Stimulated activated naive CD4-positive, alpha-beta T cell treated with Interleukin-2 at 50 U/mL for 16 hours (primary cell): ENCODE measurements at places on chromosomes 5 and 9.
A peak's percentile ranks its signal among the peaks of the same experiment; 100 is the strongest.

DNA sequence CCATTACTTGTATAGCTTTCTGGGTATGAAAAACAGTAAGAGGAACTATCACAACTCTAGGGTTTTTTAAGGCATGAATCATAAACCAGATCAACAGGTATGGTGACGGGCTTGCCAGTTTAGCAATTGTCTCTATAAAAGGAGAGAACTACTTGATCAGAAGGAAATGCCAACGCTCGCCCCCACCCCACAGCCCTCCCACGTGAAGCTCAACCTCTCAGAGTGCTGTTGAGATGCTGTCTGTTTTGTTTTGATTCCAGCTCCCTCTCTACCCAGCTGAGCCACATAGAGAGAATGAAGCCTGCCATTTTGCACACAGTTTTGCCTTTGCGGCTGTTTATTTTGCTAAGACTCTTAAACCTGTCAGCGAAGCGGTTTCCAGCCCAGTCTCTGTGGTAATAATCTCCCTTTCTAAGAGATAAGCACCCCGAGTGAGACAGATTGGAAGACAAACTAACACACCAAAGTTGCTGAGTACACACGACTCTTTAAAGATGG, 257.9 kb upstream of the ANKRD55 start:
- DNase-seq, result peak; percentile 9

- DNase-seq, result no peak
Measured at GRCh38 chr5:132030610-132031009, 19.2 kb upstream of the ACSL6 start.

DNA sequence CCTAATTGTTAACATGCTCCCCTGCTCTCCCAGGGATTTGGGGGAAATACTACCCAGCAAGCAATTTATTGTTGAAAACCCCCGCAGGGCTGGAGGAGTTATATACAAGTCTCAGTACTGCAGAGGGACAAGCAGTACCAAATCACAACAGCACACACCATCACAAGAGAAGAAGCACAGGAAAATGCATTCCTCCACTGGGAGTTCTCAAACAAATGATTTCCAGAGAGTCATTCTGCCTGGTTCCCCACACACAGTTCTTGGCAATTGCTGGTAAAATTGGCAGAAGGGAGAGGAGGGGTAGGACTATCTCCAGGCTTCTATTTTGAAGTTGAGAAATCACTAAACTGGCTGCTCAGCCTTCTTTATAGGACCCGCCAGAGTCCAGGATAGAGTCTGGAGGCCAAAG, 16.8 kb downstream of the SIL1 start:
- no peak for DNase-seq

DNA sequence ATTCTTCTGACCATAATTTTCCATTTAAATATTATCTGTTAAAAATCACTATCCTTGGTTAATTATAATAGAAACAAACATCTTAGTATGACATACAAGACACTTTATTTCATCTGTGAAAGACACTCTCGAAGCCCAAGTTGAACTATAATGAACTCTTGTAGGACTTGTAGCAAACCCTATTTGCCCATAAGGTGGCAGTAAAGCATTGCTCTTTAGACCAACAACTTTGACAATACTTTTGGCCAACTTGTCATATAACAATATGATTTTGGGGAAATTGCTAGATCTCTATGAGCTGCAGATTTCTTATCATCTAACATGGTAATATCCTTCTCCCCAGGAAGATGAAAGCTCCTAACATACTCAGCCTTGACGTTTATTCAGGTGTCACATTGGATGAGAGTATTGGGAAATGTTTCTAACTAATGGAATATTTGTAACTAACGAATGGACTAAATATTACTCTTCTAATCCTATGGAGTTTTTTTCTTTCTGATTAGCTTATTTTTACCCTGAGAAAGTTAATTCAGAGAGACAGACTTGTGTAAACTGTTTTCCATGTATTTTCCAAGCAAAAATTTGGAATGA, 11.0 kb downstream of the SPINK14 start:
- no peak for DNase-seq

DNA sequence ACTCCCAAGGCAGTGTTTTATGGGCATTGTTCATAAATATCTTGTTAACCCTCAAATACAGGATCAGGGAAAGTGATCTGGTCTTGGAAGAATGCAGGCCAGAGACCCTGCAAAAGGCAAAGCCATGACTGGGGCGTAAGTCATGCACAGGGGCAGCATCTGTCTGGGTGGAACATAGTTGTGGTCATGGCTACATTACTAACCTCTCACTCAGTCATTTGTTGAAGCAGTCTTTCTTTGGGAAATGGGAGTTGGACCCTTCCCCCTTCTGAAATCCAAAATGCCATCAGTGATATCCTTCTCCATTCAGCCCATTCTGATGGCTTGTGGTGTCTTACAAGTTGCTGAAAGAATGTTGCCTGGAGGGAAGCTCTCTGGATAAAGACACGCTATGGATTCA, 68.1 kb downstream of the GDNF start:
- DNase-seq, result no peak

DNA sequence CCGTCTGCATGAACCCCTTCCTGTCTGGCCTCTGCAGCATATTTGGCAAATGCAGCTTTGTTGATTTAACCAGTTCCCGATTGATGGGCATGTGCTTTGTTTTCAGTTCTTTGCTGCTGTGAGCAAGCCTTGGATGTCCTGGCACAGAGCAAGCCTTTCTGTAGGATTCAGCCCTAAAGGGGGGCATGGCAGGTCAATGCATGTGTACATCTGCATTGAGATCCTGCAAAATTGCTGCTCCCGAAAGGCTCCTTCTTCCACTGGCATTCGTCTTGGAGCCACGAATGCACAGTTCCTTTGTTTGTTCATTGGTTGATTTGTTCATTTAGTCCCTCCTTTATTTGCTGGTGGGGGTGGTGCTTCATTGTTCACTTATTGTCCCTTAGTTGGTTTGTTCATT, 34.8 kb downstream of the COL5A1 start:
- DNase-seq, result no peak

- no peak for DNase-seq
Measured at GRCh38 chr5:53642061-53642460, 81.6 kb downstream of the NDUFS4 start.

- no peak for DNase-seq
Measured at GRCh38 chr9:3247211-3247610, 278.6 kb downstream of the RFX3 start.

DNA sequence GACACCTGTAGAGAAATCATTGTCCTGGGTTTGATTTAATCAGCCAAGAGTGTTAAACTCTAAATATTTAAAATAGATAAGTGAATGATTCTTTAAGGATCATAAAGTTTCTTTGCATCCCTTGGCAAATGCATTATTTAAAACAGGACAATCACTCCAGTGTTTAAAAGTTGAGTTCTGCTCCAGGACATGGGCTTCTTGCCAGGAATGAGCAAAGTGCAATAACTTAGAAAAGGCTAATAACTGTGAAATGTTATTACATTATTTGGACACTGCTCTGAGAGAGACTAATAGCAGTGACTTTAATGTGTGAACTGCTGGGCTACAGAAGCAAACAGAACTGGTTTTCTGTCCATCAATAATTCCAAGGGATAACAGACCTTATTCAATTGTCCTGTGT, 283.3 kb downstream of the GABRB2 start:
- DNase-seq, result no peak

- no peak for DNase-seq
Measured at GRCh38 chr5:104247260-104247659, 684.7 kb upstream of the NUDT12 start.

DNA sequence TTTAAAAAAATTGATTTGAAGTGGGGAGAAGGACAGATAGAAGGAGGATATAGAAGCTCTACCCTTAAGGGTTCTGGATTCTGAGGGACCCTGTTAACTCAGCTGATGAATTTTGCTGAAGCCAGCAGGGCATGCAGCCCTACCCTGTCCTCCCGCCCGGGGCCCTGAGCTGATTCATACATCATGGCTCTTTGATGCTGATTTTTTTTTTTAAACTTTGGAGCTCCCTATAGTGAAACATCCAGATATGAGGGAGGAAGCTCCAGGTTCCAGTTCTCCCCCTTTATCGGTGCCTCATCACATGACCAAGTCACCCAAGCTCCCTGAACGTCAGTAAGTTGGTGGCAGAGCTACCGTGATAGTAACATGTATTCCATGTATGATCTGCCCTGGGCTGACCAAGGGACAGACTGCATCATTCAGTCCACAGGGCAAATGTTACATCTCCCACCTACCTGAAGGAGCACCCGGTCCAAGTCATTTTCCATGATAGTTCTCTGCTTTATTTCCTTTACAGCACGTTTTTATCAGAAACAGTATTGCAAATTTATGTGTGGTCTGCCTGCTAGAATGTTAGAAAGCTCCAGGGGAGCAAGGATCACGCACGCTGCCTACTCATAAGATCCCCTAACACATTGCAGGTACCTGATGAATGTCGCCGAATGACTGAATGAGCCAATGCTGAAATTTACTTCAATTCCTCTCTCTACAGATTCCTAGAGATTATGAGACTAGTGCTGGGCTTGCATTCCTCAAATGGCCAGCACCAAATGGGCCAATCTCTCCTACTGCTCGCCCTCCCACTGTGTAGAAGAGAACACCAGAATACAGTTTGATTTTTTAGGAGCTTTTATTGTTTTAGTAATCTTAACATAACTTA, 25.9 kb downstream of the SPARC start:
- DNase-seq, result no peak

DNA sequence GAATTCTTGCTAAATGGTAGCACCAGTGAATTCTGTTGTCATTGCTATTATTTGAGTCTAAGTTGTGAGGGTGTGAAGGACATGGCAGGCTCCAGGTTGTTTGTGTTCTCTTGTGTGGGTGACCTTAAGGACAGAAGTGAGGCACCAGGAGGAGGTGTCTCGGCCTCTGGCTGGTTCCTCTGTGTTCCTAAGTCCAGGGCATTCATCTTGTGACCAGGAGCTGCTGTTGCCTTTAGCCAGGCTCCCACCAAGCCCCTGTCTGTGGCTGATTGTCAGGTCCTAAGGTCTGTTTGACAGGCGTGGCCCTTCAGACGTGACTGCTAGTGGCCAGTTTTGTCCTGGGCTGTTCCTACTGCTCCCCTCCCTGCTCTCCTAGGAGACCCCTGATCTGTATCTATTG, 89.4 kb downstream of the ANGPTL2 start:
- DNase-seq, result no peak

DNA sequence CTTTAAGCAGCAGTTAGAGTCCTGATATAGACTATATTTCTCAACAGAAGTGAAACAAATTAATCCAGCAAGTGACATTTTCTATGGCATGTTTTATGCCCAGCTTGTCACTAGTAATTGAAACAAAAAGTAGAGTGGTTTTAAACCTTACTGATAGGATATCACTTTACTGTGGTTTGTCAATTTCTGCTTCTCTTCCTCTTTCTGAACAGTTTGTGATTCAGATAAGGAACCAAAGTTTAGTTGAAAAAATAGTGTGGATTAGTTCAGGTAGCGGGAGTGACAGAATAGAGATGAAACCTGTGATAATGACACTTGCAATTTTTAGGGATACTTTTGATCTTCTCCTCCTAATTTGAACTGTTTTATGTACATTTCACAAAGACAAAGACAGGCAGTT, 485.7 kb upstream of the EDIL3 start:
- DNase-seq, result no peak

DNA sequence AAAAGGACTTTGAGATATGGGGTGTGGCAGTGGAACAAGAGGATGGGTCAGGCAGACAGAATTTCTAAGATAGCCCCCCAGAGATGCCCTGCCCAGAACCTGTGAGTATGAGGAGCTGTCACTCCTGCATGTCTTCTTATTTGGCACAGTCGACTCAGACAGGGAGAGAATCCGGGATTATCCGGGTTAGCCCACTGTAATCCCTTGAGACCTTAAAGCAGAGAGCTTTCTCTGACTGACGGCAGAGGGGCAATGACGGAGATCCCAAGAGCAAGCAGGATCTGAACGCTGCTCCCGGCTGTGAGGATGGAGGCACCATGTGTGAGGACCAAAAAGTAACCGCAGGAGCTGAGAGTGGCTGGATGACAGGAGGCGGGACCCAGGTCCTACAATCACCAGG, 8.8 kb upstream of the NHP2 start:
- no peak for DNase-seq

DNA sequence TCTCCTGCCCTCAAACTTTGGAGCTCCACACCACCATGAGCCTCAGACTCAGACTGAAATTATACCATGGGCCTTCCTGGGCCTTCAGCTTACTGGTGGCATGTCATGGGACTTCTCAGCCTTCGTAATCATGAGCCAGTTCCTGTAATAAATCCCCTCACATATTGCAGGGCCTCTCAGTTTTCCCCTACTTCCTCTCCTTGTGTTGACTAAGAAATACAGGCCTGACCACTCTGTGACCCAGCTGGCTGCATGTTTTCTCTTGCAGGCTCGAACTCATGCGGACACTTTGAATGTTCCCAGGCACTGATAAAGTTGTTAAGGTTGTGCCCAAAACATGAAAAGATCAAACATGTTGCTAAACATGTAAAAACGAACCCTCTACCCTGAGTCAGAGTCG, 26.2 kb upstream of the SHC3 start:
- DNase-seq, result no peak

DNA sequence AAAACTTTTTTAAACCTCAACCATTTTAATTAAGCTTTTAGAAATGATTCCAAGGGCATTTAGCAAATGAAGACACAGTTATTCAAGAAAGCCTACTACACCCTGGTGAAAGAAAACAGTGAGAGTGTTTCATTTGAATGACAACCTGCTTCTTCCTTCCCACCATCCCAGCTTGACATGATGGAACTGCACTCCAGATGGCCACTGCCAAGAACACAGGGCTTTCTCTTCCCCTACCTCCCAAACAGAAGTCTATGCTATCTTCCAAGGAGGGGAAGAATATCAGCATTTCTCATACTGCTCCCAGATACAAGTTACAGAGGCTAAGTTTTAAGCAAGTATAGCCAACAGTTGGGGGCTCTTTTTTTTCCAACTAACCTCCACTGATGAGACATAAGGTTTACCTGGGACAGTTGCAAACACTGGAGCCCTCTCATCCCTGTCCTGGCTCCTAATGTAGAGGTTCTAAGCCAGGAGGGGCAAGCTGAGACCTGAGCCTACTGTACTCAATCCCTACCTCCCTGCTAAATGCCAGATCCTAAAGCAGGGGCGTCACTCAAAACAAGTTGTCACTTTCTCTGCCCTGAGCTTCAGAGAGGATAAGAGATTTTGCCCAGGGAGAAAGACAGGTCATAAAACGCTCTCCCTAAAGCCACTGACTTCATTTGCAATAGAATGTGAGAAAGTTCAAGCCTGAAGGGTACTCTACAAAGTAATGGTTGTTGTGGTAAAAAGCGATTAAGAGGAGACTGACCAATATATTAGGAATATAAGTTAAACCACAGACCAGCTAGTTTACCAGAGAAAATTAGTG, 88.5 kb upstream of the SLC27A6 start:
- DNase-seq, result no peak

GRCh38 chr5:820245-820644, 30.5 kb downstream of the ZDHHC11 start:
- DNase-seq, result no peak

DNA sequence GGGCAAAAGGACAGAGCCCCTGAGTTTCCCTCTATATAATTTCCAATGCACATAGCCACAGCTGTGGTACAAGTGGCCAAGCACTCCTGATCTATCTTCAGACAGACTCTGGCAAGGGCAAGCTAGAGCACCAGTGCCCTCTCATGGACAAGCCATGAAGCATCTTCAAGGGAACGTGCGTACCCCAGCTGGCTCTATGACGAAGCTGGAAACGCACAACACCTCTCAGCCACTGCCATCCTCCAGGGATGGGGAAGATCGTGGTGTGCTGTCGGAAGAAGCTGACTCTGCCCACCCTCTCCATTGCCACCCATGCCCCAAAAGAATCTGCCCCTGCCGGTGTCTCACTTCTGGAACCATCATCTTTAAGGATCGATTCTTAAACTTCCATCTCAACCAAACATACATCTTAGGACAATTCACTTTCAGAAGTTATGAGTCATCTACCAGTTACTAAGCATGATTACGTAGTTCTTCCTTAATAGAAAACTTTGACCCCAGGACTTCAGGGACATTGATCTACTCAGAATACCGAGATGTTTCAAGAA, 482.9 kb downstream of the AGTPBP1 start:
- no peak for DNase-seq
